Activated gamma-delta T cell treated with Interleukin-2 at 50 U/mL for 16 hours (primary cell): ENCODE measurements at places on chromosomes 12 and 14.

GRCh38 chr12:13536219-13536910 is 339.8 kb downstream of the EMP1 start:
- DNase-seq = no peak

GRCh38 chr14:85402569-85403162 is 127.3 kb upstream of the FLRT2 start:
- DNase-seq = no peak

GRCh38 chr14:85279407-85279806 is 250.5 kb upstream of the FLRT2 start:
- DNase-seq = no peak

DNA sequence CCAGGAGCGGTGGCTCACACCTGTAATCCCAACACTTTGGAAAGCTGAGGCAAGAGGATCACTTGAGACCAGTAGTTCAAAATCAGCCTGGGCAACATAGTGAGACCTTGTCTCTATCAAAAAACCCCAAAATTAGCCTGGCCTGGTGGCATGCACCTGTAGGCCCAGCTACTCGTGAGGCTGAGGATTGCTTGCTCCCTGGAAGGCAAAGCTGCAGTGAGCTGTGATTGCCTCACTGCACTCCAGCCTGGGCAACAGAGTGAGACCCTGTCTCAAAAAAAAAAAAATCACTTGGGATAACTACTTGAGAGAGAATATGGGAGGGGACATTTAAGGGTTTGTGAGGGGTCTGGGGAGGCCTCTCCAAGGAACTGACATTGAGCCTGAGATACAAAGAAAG is 109.0 kb downstream of the GPATCH2L start:
- DNase-seq = no peak

DNA sequence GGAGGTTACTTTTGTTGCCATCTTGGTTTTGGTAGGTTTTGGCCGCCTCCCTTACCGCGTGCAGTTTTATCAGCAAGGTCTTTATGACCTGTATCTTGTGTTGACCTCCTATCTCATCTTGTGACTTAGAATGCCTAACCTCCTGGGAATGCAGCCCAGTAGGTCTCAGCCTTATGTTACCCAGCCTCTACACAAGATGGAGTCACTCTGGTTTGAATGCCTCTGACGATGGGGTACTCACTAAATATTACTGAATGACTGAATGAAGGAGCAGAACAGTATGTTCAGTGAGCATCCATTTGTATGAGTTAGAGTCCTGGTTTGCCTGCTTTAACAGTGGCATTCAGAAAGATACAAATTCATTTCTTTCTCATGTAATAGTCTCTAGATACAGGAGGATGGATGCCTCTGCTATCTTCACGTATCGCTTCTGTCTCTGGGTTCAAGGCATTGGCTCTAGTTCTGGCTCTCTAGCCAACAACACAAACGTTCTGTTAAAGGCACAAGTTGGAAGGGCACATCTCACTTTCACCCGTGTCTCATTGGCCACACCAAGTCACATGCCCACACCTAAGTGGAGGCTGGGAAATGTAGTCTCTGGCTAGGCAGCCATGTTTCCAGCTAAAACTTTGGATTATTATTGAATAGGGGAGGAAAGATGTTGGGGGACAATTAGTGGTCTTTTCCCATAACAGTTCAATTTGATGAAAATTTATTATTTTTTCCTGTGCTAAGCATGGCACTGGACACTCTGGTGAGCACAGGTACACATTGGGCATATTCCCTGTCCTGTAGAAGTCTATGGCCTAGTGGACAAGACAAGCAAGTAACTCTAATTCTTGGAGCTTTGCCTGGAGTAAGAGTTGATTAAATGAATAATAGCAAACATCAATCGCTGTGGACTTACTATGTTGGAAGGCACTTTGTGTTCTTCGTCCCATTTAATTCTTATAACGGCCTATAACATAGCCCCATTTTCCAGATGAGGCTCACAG is 75.2 kb upstream of the RPH3A start:
- DNase-seq = no peak

- no peak for DNase-seq
Measured at GRCh38 chr14:53226553-53226952, 73.4 kb upstream of the DDHD1 start.

- no peak for DNase-seq
Measured at GRCh38 chr12:124680863-124681778, 113.7 kb upstream of the NCOR2 start.

DNA sequence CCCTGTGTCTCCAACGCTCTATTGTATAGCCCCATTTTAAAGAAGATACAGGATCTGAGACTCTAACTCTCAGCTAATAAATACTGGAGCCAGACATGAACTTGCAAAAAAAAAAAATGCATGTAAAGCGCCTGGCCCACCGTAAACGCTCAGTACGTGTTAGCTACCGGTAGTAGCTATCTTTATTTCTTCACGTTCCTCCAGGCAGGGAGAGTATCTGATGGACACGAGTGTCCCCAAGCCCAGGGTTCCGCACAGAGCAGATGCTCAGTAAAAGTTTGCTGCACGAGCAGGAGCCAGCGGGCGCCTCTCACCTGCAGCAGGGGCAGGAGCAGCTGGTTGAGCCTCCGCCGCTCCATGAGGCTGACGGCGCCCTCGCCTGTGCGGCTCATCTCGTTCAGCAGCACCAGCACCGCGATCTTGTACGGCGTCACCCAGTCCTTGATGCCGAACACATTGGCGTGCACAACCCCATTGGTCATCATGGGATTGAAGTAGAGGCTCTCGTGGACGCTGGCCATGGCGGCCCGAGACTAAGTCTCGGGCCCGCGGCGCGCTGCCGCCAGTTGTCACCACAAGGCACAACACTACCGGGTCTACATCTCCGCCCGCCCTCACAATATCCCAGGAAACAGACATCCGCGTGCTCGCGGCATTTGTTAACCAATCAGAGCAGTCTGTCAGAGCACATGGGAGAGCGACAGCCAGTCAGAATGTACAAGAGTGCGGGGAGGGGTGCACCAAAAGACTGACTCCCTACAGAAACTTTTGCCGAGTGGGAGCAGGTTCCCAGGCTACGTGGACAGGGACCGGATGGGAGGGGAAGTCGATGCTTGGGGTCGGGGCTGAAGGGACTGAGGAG is at the start of gene ANAPC5:
Gene ANAPC5 (minus strand): TSS at position 592 of the 862 bp plus-strand sequence. CDS start 71 bp downstream, at position 521.
- DNase-seq = peak; percentile 90

- no peak for DNase-seq
Measured at GRCh38 chr14:94144765-94145164, 15.4 kb upstream of the IFI27L2 start.

DNA sequence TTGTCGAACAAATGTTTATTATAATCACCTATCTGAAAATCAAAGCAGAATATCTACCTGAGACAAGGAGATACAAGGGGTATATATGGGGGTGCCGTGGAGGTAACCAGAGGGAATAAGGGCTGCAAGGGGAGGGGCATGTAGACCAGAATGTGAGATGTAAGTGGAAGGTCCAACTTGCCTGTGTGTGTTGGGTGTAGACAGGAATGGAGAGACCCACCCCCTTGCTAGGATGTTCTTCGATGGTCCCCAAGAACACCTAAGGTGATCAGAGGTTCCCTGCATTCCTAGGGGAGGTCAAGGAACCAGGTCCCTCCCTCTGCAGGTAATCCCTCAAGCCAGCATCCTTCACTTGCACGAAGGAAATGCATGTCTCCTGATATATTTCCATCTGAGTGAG is 167.9 kb downstream of the DICER1 start:
- DNase-seq = no peak

DNA sequence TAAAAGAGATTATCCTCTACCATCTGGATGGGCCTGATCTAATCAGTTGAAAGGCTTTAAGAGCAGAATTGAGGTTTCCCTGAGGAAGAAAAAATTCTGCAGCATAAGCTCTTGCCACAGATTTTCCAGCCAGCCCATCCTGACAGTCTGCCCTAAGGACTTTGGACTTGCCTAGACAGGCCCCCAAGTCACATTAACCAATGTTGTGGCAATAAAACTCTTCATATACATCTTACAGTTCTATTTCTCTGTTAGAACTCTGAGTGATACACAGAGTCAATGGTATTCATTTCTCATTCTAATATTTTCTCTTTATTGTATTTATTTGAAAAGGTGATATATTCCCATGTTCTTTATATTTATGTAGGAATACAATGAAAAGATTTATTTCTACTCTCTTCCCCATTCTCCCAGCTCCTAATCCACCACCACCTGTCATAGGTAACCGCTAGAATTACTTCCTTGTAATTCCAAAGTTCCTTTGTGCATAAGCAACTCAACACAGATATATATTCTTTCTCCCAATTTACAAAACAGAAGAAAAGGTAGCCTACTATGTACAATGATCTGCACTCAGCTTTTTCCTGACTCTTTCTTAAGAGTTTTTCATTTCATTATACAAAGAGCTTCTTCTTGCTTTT is 182.1 kb downstream of the CAPZA3 start:
- no peak for DNase-seq

- DNase-seq = no peak
Measured at GRCh38 chr14:101635749-101636560, 74.7 kb downstream of the DIO3 start.

DNA sequence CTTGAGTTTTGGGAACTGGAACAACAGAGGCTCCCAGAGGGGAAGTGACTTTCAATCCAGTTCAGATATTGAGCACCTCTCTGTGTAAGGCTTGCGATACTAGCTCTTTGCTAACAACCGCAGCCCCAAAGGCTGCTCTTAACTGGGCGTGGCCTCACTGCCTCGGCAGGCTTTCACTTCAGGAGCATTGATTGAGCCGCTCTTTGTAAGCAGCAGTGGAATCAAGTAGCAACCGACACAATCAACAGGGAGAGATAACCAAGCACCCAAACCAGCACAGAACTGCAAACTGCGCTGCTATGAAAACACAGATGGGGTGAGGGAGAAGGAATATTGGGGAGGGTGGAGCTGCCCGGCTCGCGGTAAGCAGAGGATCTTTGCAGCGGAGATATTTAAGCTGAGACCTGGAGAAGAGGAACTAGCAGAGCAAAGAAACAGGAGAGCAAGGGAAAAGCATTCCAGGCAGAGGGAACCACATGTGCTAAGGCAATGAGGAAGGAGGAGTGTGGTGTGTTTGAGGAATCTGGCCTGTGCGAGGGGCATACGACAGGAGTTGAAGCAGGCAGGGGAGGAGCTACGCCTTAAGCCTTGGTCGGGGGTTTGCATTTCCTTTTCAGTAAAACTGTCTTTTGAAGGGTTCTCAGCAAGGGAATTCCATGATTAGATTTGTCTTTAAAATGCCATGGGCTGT is 17.3 kb upstream of the YY1 start:
- DNase-seq = peak; percentile 63

- DNase-seq = no peak
Measured at GRCh38 chr12:64120568-64120967, 101.5 kb downstream of the KICS2 start.

- DNase-seq = no peak
Measured at GRCh38 chr12:9114946-9115345, 773 bp downstream of the A2M start.

- no peak for DNase-seq
Measured at GRCh38 chr14:63833728-63834127, 19.1 kb upstream of the SYNE2 start.

GRCh38 chr14:96949594-96949993 is 152.4 kb downstream of the VRK1 start:
- DNase-seq = no peak

DNA sequence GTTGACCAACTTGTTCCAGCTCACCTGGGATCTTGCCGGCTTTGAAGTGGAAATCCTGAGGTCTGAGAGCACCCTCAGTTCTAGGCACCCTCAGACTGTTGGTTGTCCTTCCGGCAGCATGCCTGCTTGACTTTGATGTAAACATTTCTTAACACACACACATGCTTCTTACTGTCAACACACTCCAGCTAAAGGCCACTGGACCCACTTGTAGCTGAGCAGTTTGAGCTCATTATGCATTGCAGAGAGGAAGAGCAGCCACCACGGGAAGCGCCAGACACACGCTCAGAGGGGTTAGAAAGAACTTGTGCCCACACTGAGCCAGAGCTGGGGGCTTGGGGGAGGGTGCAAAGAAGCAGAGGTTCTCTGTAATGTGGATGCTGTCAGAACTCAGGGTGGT is 55.8 kb downstream of the TNFAIP2 start:
- no peak for DNase-seq

DNA sequence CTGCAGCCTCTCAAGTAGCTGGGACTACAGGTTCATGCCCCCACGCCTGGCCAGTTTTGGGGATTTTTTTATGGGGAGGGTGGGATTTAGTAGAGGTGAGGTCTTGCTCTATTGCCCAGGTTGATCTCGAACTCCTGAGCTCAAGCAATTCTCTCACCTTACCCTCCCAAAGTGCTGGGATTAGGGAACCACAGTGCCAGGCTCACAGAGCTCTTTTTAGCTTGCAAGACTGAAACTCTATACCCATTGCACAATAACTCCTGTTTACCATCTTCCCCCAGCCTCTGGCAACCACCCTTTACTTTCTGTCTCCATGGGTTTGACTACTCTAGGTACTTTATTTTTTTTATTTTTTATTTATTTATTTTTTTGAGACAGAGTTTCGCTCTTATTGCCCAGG is 25.7 kb upstream of the CDK17 start:
- DNase-seq = no peak

GRCh38 chr14:52397844-52398243 is 83.7 kb downstream of the PTGER2 start:
- no peak for DNase-seq

DNA sequence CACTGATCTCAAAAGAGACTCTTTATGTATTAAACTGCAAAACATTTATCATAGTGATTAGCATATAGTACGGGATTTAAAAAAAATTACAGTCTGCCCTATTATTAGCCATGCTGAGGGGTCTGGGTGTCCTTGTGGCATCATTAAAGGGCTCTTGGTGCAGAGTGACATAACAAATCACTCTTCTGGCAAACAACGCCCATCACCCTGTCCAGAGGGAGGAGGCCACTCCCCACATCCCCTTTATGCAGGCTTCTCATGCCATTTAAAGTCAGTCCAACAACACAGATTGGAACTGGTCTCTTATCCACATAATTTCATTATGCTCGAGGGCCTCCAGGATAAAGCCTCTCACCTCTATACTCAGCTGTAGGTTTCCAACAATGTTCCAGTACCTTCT is 51.1 kb downstream of the TMTC1 start:
- no peak for DNase-seq
